Central memory CD4-positive, alpha-beta T cell (primary cell): ENCODE measurements at places on chromosomes 5 and 9.

DNA sequence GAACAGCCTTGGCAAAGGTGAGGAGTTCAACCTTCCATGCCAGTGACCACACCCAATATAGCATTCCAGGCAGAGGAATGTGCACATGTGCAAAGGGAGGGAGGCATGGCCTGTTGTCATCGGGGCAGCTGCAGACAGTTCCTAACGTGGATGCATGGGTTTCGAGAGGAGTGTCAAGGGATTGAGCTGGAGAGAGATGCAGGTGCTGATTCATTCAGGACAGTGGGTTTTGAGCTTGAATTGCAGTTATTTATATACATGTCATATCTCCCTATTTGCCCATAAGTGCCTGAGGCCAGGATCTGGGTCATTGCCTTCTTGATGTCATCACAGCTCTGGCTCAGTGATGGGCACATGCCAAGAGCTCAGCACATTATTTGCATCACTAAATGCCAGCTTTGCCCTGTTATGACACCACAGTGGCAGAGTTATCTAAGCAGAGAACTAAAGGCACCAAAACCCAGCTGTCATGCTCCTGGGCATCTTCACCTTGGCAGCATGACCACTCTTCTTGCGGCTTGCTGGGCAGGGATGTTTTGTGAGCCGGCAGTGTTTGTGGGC lies 278.0 kb downstream of the NTRK2 start:
- no peak for DNase-seq

DNA sequence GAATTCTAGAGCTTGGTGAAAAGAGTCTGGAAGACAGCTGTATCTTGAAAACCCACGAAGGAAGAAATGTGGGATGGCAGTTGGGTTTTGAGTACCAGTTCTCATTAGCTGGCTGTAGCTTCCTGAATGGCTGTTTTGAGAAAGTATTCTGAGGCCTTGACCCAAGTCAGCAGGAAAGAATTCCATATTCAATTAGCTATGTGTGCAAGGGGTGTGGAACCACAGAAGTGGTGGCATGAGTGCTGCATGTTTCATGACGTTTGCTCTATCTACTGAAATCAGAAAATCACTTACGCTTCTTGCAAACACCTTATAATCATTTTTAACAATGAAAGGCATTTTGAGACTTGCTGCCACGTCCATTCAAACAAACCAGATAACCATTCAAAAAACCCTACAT lies 69.1 kb downstream of the TRPM3 start:
- DNase-seq = no peak

DNA sequence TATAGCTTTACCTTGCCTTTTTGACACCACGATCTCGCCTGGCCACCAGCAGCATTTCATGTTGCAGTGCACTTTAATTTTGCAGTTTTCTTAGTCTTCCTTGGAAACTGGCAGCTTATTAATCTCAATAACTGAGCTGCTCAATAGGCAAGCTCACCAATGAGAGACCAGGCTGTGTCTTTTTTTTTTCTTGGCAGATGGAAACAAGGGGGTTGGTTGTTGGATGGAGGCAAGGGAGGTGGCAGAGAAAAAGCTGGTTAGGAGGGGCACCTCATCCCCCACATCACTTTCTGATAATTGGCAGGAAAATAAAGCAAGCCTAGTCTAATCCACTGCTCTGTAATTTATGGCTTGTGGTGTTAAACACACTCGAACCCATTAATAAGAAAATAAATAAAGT lies 324.5 kb upstream of the WWC1 start:
- DNase-seq = no peak

DNA sequence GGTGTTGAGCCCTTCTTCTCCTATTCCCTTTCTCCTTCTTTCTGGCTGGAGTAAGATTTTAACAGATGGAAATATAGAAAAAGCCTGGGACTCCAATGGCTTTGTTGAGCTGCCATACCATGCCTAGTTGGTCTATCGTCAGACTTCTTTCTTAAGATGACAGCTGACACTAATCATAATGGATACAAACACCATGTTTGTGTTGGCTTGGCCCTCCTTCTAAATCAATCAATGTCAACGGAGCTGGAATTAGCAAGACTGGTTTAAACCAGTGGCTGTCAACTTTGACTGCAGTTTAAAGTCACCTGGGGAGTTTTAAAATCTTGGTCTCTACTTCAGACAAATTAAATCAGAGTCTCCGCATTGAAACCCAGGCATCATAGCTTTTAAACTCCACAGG lies 264.5 kb upstream of the PRR16 start:
- no peak for DNase-seq

DNA sequence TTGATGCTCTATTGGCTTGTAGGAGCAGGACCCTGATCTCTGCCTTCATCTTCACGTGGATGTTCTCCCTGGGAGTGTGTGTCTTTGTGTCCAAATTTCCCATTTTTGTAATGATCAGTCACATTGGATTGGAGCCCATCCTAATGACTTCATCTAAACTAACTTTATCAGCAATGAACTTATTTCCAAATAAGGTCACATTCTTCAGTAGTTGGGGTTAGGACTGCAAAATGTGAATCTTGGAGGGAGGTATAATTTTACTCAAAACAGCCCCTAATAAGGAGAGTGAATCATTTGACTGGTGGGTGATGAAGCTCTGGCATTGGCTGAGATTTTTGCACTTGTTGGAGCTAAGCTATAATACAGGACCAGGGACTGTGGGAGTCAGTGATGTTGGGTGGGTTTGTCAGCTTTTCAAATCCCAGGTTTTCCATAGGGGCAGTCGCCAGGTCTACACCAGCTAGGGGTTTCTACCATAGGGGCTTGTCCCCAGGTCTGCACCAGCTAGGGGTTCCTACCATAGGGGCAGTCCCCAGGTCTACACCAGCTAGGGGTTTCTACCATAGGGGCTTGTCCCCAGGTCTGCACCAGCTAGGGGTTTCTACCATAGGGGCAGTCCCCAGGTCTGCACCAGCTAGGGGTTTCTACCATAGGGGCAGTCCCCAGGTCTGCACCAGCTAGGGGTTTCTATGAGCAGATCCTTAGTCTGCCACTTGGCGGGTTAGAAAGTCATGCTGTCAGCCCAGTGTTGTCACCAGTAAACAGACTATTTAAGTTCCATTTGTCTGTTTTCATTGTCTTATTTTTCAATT lies 382.6 kb upstream of the DAP start:
- no peak for DNase-seq
